ENCODE measurements at places on chromosomes 6 and 20.

GRCh38 chr20:46363874-46364669 lies 42.3 kb downstream of the ELMO2 start:
- peak; percentile 92 for DNase-seq

DNA sequence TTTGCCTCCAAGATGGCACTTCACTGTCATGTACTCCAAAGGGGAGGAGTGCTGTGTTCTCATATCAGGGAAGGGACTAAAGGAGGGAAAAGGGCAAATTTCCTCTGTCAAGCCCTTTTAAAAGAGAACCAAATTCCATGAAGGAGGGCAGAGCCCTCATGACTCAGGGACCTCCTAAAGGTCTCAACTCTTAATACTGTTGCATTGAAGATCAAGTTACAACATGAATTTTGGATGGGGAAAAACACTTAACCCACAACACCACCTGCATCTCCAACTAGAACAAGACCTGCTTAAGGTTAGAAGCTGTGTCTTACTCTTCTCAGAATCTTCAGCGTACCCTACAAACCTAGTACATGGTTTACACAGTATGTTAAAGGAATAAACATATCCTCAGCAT lies 23.7 kb upstream of the FBXO30 start:
- DNase-seq, result no peak

DNA sequence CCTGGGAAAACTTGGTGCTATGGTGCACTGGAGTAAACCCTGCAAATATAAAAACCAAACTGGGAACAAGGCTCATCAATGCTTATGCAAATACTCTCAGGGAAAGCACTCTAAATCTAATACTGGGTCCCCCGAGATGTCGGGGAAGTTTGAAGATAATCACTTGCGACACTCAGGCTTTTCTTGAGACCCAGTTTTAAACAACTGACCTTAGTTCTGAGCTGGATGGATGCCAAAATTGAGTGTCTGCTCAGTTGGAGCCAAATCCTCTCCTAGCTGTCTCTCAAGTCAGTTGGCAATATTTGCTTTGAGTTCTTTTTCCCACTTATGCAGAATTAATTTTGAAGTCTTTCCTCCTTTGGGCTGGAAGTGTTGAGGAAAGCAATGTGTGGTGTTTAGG lies 75.5 kb upstream of the CD2AP start:
- no peak for DNase-seq

- no peak for DNase-seq
Measured at GRCh38 chr6:117138920-117139319, 126.4 kb upstream of the VGLL2 start.

GRCh38 chr6:163128324-163128723 lies 286.2 kb upstream of the QKI start:
- no peak for DNase-seq

- no peak for DNase-seq
Measured at GRCh38 chr6:88295663-88296062, 129.5 kb upstream of the CNR1 start.
